Coronary artery (tissue), 2 donors: ENCODE measurements at places on chromosomes 2 and 18.
A peak's percentile ranks its signal among the peaks of the same experiment; 100 is the strongest.

DNA sequence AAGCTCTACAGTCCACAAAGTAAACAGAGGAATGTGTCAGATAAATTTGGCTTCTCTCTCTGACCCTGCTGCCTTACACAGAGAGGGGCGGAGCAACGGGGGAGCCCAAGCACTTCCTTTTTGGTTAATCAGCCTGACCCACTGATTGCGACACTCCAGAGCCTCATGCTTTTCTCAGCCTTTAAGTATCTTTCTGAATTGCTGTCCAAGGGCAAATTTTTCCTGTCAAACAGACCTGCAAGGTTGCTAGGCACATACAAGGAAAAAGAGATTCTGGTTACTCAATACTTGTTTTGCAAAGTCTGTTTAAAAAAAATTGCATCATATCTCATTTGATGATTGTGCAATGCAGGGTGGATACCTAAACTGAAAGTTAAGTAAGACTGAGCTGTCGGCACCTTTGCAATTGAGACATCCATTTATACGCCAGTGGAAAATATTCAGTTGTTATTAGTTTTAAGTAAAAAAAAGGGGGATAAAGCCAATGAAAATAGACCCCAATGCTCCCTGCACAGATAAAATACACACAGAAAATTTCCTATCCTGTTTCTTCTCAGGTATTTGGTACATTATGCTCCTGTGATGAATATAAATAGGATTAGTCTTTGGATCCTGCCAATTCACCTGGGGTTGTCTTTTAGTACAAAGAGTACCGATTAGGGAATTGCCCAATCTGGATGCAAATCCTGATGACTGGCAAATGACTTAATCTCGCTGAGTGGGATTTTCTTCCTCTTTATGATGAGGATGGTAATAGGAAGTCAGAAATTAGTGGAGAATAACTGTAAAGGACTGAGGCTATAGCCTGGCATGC lies 260.2 kb upstream of the TRIB2 start:
- peak; percentile 93 for DNase-seq

DNA sequence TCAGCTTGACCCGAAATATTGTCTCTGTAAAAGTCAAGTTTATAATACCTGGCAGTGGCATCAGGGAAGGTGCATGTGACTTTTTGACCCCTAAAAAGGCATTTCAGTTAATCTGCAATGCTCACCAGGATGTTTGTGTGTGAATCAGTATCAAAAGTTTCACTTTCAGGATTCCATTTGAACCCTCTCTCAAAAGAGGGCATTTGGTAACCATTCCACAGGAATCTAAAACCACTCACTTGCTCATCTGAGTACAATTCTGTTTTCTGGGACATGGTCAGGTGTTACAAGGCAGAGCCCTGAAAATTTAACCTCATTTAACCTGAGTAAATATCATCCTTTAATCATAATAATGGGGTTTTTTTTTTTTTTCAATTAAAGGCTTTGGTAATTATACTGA lies 77.9 kb upstream of the KLF7 start:
- no peak for DNase-seq

GRCh38 chr2:50769406-50770181 lies 262.3 kb downstream of the NRXN1 start:
- DNase-seq, result no peak

- DNase-seq, result no peak
Observed at GRCh38 chr2:142873831-142874287, 3.6 kb upstream of the KYNU start.

GRCh38 chr2:43642363-43642762 lies 5.3 kb downstream of the PLEKHH2 start:
- DNase-seq, result no peak

DNA sequence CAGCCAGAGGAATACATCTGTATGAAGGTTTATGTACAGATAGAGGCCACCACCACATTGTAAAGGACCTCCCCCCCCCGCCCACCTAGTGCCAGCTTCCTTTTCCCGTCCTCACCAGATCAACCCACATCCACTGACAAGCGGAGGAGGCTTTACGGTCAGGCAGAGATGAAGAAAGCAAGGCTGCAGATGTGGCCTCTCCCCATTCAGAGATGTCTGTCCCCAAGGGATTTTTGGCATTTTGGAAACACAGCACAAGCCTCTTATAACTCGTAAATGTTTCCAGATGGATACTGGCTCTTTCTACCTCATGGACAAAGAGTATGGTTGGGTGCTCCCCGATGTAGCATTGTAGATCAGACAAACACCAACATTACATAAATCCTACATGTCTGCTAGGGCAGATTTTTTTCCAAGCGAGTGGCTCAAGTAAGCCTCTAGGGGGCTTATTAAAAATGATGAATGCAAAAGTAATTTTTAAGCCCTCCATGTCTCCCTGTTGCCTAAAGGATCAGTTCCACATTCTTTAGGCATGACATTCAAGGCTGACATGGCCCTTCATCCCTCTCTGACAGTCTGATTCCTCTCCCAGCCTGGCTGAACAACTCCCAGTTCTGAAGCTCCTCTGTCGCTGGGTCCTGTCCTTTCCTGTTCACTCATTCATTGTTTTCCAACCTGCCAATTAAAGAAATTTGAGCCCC lies 11.7 kb downstream of the VIT start:
- no peak for DNase-seq

- no peak for DNase-seq
Observed at GRCh38 chr18:75339936-75340605, 87.4 kb downstream of the SMIM21 start.

GRCh38 chr2:10534514-10535250 lies 86.6 kb upstream of the ODC1 start:
- no peak for DNase-seq

DNA sequence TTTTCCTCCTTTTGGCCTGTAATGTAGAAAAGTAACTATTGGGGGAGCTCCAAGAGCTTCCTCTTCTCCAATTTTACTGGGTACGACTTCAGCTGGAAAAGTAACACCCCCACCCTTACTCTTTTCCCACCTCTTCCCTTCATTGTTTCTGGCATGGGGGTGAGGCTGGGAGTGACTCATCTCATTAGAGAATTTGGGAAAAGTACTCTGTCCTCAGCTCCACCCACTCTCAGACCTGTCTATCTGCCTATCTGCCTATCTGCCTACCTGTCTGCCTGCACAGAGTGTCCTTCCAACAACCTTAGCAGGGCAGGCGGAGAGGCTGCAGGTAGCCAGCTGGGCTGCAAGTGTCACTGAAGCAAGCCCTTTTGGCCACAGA lies 93.6 kb downstream of the EPHA4 start:
- no peak for DNase-seq
